T1000 (cell line): ENCODE measurements at places on chromosomes 6 and 20.

- no peak for DNase-seq
Measured at GRCh38 chr6:24742216-24742738, 23.3 kb upstream of the C6orf62 start.

DNA sequence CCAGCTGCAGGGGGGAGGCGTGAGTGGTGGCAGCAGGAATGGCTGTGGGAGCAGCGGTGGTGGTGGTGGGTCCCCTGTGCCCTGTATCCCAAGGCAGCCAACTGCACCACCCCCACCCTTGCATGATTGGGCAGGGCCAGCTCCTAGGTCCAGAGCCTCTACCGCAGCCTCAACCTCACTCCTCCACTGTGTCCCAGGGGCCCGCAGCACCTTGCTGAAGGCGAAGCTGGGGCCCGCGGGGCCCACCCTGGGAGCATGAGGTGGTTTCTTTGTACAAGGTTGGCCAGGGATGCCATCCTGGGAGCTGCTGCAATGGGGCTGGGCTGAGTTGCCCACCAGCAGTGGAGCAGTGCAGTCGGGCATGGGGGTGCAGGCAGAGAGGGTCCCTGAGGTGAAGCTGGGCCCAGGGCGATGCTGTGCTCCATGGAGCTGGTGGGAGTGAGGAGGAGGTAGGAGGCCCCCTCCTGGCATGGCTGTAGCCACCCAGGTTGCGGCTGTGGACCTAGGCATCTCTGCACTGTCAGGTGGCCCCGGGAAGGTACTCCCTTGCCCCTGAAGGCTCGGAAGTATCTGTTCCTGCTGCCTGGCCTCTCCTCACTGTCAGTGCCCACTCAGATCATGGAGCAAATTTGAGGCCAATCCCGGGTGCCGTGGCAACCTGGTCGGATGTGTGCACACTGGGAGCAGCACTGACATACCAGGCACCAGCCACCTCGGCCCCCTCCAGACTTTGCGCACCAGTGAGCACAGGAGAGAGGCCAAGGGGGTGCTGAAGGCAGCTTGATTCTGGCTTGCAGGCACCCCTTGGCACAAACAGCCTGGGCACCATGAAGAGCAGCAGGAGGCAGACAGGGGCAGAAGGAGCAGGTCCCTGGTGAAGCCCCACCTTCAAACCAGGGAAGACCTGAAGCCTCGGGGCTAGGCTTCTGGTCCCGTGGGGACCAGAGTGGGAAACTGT, 60.2 kb upstream of the L3MBTL3 start:
- DNase-seq = no peak

DNA sequence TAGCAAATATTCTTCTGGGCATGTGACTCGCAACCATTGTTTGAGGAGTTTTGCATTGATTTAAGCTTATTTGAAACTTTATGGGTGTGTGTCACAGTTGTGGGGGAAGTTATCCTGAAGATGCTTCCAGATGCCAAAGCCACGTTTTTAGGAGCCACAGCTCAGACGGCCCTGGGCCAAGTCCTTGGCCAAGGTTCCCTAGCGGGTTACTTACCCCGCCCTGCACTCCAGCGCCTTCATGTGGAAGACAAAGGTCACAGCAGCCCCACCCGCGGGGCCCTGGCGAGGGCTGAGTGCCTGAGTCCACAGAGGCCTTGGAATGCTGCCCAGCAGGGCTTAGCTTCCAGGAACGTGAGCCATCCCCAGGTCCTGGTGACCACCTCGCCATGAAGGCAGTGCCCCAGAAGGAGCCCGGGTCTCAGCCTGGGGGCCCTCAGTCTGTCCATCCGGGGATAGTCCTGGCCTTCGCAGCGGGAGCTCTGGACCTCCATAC, 308.3 kb downstream of the CDH4 start:
- peak; percentile 31 for DNase-seq

- DNase-seq = no peak
Measured at GRCh38 chr6:5499644-5500306, 238.5 kb downstream of the FARS2 start.

DNA sequence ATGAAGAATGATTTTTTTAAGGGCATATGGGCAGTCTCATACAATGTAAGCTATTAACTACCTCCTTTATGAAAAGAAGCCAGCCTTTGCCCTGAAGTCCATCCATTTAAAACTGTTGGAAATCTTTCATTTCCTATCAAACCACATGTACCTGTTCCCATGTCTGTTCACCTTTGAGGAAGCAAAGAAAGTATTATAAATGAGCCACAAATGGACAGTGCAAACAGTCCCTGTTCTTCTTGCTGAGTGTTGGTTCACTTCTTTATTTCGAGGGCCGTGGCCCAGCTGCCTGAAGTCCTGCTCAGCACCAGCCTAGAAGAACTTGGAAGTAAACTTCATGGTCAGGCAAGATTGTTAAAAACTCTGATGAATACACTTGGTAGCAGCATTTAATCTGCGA, 112.4 kb downstream of the TMEM242 start:
- DNase-seq = no peak

DNA sequence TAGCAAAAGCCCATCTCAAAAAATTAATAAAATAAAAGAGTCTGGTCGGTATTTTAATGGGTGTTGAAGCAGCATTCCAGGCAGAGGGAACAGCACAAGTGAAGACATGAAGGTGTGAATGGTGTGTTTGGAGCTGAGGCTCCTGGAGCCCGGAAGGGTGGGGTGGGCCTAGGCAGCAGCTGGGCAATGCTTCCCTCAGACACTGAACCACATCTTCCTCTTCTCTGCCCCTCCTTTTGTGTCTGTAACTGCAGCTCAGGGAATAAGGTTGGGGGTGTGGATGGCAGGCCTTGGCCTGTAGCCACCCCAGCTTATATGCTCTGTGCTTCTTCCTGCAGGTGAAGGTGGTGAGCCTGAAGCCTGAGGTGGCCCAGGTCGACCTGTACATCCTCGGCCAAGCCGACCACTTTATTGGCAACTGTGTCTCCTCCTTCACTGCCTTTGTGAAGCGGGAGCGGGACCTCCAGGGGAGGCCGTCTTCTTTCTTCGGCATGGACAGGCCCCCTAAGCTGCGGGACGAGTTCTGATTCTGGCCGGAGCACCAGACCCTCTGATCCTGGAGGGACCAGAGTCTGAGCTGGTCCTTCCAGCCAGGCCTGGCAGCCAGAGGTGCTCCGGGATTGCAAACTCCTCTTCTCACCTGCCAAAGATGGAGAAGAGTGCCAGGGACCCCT, 26.6 kb downstream of the POFUT1 start:
- no peak for DNase-seq

- DNase-seq = no peak
Measured at GRCh38 chr6:121222656-121223055, 111.6 kb downstream of the TBC1D32 start.

- DNase-seq = no peak
Measured at GRCh38 chr20:57140416-57140965, 126.0 kb downstream of the BMP7 start.

- DNase-seq = no peak
Measured at GRCh38 chr6:70753870-70754380, 86.2 kb downstream of the SMAP1 start.

- DNase-seq = no peak
Measured at GRCh38 chr20:60851826-60852704, 400.0 kb upstream of the CDH4 start.

DNA sequence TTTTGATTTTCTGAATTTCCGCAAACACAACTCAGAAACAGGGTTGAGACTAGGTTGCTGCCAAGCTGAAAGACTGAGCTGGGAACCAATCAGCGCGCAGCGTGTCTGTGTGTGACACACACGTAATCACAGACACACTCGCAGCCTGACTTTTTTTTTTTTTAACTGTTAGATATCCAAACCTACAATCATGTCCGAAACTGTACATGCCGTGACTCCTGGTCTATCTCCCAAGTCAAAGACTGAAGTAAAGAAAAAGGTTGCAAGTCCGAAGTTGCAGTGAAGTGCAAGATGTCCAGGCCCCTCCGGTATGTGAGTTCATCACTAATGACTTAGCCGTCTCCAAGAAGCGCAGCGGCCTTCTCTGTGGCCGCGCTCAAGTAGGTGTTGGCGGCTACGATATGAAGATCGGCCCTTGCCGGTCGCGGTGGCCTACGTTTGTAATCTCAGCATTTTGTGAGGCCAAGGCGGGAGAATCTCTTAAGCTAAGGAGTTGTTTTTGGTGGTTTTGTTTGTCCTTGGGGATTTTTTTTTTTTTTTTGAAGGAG, 108.2 kb downstream of the HFE start:
- peak; percentile 52 for DNase-seq

DNA sequence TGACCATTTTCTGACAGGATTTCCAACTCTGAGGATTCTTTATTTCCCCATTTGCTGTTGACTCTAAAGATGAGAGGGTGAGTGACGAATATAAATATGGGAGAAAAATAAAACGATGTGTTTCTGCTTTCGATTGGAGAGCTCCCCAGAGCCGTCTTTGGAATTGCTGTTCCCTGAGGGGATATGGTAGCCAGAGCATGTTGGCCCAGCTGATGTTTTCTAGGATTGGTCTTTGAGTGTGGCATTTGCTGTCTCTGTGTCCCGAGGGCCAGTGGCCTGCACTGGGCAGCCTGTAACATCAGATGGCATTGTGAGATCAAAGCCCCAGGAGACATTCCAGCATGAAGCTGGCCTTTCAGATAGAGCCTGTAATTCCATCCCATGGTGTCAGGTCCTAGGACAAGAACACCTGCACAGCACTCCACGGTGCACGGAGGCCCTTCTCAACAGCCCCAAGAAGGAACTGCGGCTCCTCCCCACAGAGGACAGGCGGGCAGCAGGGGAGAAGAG, 26.7 kb downstream of the PKIG start:
- DNase-seq = no peak

DNA sequence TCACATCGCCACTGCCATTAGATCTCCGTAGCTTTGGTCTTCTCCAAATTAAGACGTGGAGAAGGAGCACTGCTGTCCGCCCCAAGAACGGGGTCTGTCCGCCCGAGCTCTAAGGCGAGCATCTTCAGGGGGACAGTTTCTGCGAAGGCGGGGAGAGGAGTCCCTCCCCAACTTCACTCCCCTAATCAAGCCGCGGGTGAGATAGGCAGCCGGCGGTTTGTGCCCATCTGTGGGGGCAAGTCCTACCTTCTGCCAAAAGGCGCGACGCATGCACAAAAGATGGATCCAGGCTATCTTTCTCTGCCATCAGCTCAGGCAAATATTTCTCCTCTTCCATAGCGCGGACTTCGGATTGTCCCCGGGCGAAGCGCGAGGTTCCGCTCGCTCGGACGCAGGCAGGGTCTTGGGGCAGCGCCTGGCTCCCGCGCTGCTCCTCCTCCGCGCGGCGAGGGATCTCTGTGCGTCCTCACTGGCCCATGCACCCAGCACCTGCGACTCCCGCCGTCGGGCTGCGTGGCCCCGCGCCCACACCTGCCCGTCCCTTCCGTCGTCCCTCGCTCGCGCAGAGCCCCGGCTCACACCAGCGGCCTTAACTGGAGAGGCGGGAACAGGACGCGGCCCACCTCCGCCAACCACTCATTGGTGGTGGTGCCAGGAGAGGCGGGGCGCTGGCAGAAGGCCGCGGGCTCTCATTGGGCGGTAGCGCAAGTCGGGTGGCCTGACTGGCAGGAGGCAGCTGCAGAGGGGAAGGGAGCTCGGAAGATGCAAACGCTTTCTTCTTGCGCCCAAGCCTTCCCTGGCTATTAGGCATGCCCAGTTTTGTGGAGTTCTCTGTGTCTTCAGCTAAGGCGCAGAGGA, at the start of gene KHDRBS2:
TSS of gene KHDRBS2 (minus strand) at position 614 of the 858 bp plus-strand sequence.
- DNase-seq = peak; percentile 91

DNA sequence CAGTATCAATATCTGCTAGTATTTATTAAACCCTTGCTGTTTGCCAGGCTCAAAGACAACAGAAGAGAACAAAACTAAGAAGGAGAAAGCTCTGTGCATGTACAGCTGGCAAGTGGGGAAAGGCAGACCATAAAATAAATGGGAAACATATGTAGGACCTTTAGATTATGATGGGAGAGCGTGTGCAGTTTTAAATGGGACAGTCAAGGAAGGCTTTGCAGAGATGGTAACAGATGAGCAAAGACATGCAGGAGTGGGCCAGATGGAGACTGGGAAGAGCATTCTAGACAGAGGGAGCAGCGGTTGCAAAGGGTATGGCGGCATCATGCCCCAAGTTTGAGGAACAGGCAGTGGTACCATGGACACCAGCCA, 260.0 kb downstream of the NRN1 start:
- no peak for DNase-seq

DNA sequence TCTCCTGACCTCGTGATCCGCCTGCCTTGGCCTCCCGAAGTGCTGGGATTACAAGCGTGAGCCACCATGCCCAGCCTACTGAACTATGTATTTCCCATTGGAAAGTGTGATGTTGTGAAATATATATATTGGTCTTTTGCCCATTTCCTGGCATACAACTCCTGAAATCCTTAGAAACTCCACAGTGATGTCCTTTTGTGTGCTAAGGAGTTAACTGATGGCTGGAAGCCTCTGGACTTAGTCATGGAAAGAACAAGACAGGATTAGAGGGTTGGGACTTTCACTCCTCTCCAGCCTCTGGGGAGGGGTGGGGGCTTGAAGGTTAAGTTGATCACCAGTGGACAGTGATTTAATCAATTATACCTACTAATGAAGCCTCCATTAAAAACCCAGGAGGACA, 7.1 kb downstream of the PANK2 start:
- DNase-seq = no peak

GRCh38 chr6:86949771-86950170, 12.4 kb downstream of the HTR1E start:
- no peak for DNase-seq

GRCh38 chr6:117718895-117719294, 43.6 kb downstream of the NUS1 start:
- DNase-seq = no peak

GRCh38 chr20:20353576-20353975, 14.3 kb upstream of the INSM1 start:
- DNase-seq = no peak

DNA sequence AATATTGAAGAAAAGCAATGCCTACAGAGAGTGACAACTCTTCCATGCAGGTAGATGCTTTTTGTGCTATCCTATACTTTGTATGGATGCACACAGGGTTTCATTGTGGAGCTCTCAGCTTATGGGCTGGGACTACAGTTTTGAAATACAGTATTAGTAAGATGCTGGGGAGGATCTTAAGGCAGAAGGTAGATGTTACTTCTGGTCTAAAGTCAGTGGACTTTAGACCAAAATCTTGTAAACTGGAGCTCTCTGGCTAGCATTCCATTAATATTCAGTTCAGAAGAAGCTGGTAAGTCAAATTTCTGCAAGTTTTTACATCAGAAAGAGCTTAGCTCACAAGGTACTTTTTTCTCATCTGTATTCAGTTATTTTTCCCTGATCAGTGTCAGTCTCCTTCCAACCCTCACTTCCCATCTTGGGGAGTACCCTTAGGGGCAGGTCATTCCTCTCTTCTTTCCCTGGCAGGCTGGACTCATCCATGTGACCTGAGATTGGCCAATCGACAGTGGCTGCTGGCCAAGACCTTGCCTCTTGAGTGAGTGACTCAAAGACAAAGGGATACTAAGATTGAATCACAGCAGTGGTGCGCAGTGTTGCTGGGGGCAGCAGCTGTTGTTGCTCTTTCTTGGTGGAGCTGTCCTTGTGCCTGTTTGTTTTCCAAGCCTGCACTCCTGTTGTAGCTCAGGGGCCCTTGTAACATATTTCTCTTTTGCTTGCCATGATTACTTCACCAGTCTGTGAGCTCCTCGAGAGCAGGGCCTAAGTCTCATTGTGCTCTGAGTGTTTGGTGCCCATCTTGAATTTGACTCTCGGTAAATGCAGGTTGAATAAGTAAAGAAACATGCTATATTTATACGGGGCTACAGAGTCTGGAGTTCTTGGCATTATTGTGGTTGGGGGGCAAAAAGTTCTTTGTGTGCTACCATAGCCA, 2.8 kb upstream of the PHF20 start:
- peak; percentile 90 for DNase-seq
